ENCODE measurements at places on chromosomes 7 and 10.

DNA sequence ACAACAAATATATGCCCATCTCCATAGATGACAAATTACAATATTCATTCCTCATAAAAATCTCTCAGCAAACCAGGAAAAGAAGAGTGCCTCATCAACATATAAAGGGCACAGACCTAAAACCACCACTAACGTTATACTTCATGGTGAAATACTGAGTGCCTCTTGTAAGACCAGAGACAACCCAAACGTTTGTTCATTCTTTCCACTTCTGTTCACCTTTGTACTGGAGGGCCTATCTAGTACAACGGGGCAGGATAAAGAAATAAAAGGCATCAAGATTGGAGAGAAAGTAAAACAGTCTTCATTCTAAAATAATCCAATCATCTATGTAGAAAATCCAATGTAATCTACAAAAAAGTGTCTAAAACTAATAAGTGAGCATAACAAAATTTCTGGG lies 79.1 kb downstream of the LARP4B start:
- no peak for DNase-seq

GRCh38 chr7:7970237-7970530 lies 1.6 kb downstream of the GLCCI1 start:
- DNase-seq = no peak

DNA sequence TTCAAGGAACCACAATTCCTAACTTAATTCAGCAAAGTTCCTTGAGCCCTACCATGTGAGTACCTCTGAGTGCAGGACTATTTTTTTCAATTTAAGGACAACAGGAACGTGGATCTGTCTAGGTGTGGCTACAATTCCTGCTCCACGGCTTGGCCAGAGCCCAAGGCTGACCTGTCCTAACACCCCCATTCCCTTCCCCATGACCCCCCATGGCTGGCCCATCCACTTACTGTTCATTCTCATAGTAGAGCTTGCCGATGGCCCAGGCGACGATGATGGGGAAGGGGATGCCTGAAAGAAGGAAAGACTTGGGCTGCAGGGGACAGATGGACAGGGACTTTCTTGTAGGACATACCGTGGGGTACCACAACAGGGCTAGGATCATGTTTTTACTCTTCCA lies 20.3 kb downstream of the CRHR2 start:
- no peak for DNase-seq

DNA sequence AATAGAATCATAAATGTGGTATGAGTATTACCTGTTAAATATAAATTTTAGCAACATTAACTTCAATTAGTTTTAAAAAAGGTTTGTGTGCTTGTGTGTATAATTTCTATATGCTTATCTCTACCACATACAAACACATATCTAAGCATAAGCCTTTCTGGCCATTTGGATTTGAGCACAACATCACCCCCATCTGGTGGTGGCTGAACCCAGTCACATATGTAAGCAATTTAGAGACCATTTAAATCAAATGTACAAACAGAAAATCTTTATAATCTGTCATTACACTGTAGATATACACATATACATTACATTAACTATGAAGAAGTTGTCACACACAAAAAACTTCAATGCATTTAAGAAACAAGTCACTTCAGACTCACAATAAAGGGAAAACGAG lies 31.7 kb downstream of the GPR22 start:
- no peak for DNase-seq

DNA sequence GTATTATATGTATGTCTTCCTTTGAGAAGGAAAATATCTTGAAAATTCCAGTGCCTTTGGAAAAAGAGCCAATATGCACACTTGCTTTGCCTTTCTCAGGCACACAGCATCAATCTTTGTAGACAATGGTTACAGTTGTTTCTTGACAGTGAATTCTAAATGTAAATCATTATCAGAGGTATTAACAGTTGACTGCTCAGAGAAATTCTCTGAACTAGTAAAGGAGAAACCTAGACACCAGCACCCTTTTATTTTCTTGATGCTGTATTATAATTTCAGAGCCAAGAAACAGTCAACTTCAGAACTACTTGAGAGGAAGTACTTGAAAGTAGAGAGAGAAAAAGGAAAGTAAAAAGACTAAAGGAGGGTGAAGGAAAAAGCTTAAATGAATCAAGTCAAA lies 185.8 kb upstream of the SMIM30 start:
- DNase-seq = no peak

All from CD4-positive, alpha-beta T cell treated with Interferon alpha-2 for 1 hour (primary cell).